ENCODE measurements at places on chromosomes 1 and 21.

GRCh38 chr1:65393347-65393746 is 27.1 kb upstream of the LEPR start:
- DNase-seq: no peak

DNA sequence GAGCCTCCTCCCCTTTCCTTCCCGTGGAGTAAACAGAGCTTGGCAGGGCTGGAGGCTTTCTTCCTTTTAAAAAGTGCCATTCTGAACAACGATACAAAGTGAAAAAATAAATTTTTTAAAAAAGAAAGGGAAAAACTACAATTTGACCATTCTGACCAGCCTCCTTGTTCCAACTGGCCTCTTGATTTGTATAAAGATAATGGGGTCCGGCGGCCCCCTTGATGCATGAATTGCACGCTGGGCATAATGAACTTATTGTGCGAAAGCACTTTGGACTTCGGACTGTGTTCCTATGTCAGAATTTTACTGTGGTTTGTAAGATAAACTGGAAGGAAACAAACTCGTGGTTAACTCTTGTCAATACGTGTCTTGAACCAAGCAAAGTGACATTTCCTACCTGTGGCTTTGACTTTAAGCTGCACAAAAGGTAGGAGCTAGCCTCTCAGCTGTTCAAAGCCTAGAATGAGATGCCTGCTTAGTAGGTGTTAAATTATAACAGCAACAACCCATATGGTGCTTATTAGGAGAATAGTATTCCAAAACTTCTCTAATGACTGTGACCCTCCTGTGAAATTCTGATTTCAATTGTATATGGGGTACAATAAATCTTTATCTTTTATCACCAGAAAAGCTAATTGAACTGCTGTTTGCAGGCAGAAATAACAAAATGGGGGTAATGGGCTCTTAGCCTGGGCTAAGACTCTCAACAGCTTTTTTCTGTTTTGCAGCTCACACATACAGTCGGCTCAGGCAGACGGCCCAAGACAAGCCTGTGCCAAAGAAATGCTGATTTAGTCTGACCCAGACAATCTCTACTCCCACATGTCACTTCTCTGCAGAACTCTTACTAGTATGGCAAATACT is 9.3 kb downstream of the IRF2BP2 start:
- no peak for DNase-seq

GRCh38 chr1:186139115-186139514 is 235.9 kb downstream of the TPR start:
- no peak for DNase-seq

GRCh38 chr1:44572572-44572879 is 101.8 kb downstream of the TMEM53 start:
- DNase-seq: no peak

DNA sequence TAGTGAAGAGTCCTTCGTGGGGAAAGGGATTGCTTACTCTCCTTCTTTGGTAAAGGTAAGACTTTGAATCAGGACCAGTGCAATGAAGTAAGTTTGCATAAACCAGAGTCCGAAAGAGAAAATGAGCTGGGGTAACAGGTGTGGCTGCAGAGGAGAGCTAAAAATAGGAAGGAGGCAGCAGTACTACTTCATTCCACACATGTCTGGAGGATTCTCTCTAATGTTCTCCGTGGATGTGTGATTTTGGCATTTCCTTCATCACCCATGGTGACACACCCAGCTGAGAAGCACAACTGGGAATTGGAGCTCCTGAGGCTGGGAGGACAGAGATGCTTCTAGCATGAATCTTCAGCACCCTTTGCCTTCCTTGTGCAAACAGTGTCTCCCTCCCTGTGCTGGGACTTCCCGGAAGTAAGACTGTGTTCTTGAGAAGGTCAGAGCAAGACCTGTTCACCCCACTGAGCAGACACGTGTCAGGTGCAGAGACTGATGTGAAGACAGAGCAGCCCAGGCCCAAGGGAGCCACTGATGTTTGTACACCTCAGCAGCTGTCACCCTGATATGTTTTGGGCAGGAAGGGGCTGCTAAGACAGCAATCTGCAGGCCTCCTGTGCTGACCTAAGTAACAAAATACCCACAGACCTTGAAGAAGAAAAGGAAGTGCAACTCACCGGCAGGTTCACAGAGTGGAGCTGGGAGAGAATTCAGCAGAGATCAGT is 13.3 kb downstream of the FCRL1 start:
- DNase-seq: no peak

DNA sequence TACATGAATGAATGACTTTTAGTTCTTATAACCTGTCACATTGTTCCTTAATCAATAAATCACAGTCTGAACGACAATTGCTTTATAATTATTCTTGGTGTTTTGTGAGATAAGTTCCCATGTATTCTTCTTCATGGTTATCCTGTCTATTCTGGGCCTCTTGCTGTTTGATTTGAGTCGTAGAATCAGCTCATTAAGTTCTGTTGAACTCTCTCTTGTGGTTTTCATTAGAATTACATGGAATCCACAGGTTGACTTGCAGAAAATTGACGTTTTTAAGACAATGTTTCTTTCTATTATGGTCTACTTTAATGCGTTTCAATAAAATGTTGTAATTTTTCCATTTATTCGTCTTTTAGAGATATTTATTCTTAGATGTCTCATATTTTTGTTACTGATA is 4.0 kb upstream of the LCE1A start:
- no peak for DNase-seq

DNA sequence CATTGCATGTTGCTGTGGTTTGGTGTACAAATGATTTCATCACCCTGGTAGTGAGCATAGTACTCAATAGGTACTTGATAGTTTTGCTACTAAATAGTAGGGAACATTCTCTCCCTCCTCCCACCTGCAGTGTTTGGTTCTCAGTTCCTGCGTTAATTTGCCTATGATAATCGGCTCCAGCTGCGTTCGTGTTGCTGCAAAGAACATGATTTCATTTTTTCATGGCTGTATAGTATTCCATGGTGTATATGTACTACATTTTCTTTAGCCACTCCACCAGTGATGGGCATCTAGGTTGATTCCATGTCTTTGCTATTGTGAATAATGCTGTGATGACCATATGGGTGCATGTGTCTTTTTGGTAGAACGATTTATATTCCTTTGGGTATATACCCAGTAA is 903.4 kb downstream of the TTLL7 start:
- no peak for DNase-seq

GRCh38 chr1:9737057-9737456 is 85.5 kb downstream of the PIK3CD start:
- DNase-seq: no peak

GRCh38 chr1:19040010-19040680 is 83.7 kb upstream of the IFFO2 start:
- DNase-seq: no peak

DNA sequence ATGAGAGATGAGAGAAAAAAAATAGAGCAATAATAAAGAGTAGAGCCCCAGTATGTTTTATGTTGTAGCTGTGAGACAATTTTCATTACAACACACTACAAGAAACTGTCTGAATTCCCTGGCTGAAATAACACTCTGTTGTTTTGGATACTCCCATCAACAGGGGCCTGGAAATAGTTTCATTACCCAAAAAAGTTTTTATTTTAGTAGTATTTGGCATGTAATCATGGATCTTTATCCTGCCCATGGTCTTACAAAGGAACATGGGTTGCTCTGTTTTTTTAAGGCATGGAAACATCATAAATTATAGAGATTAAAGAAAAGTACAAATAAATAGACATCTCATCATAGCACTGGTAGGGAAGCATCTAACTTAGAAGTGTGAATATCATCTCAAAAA is 56.3 kb downstream of the GNG12 start:
- no peak for DNase-seq

GRCh38 chr1:88684482-88685258 is 597 bp downstream of the PKN2 start:
- peak; percentile 26 for DNase-seq

GRCh38 chr1:159897962-159898361 is 2.0 kb downstream of the CFAP45 start:
- no peak for DNase-seq

GRCh38 chr1:11301601-11302000 is 28.6 kb downstream of the UBIAD1 start:
- no peak for DNase-seq

GRCh38 chr1:234690872-234691271 is 80.9 kb upstream of the IRF2BP2 start:
- DNase-seq: no peak

Data from activated CD4-positive, alpha-beta T cell treated with anti-CD3 and anti-CD28 coated beads for 1 hour (primary cell).